Activated CD8-positive, alpha-beta T cell treated with anti-CD3 and anti-CD28 coated beads, Interleukin-2, amount 10 ng/mL, durations not matched to agents 7 days and 5 days (primary cell): ENCODE measurements at places on chromosomes 16 and 17. TPM values are rescaled to one million over a fixed set of nuclear protein-coding genes. Genes with fewer than 3 reads are reported as not detected.

DNA sequence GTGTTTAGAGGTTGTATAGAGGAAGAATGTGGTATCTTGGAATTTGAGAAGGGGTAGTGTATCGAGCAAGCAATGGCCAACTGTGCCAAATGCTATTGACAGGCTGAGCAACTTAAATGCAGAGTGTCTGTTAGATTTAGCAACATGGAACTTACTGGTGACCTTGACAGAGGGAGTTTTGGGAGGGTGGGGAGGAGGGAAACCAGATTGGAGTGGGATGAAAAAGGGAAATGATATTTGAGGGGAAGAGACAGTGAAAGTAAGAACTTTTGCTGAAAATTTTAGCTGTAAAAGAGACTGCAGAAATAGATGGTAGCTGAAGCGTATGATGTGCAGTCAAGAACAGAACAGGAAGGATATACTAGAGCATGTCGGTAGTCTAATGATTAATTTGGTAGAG, 1.1 kb downstream of the LRRC36 start:
- DNase-seq, result no peak

DNA sequence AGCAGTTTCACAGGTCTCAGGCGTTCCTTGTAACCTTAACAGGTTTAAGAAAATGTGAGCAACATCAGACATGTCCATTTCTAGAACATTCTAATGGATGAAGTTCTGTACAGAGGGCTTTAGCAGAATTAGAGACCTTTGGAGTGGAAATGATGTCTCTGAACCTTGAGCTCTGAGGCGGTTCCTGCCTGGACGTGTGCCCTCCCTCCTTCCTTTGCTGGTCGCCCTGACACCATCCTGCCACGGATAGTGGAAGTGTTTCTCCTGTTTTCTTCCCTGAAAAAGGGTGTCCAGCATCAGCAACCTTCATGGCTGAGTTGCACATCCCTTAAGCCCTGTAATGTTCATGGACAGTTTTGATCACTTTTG, 11.1 kb downstream of the SPATA33 start:
- no peak for DNase-seq

GRCh38 chr16:81894592-81894991, 115.5 kb downstream of the PLCG2 start:
- no peak for DNase-seq

The MEFV gene
- 0.13 TPM for total RNA-seq

The RUNDC3A gene
- total RNA-seq, result not detected
